ENCODE measurements at places on chromosomes 12 and 14. TPM values are rescaled to one million over a fixed set of nuclear protein-coding genes. Genes with fewer than 3 reads are reported as not detected.

PTPN21 gene
- not detected for polyA plus RNA-seq

HOXC4 gene
- not detected for polyA plus RNA-seq

DNA sequence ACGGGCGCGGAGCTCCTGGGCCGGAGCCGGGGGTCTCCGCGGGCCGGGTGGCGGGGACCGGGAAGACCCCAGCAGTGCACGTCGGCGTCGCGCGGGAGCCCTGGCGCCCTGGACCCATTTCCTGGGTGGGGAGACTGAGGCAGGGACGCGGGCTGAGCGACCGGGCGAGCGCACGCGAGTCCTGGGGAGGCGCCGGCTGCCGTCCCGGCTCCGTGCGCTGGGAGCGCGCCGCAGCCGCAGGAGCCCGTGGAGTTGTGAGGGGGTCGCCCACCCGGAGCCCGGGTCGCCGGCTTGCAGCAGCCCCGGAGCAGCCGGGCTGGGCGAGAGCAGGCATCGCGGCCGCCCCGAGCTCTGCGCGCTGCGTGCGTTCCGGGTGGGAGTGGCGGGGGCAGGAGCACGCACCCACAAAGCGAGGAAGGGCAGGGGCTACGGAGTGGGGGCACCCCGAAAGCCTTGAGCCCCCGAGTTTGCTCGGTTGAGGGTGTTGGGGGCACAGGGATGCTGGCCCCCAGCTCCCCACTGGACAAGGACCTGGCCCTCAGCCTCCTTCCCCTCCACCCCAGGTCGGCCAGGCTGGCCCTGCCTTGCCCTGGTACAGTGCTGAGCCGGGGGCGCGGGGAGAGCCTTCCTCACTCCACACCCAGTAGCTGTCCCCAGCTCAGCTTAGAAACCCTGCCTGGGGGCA lies 620 bp downstream of the MMP17 start:
- peaks cover 28% of the 10 kb centered on the region for H3K27me3 ChIP-seq
- peaks cover 22% of the 10 kb centered on the region for H3K4me1 ChIP-seq
- no peak overlapping the region for H3K27ac ChIP-seq
- H3K4me3 ChIP-seq, result no peak overlapping the region
- no peaks in the 10 kb centered on the region for H3K36me3 ChIP-seq

- no peaks in the 10 kb centered on the region for H3K27me3 ChIP-seq
- no peak for DNase-seq
- H3K4me1 ChIP-seq, result peaks cover 18% of the 10 kb centered on the region
- H3K36me3 ChIP-seq, result no peaks in the 10 kb centered on the region
Measured at GRCh38 chr12:6360080-6360571, 15.2 kb downstream of the SCNN1A start.

DNA sequence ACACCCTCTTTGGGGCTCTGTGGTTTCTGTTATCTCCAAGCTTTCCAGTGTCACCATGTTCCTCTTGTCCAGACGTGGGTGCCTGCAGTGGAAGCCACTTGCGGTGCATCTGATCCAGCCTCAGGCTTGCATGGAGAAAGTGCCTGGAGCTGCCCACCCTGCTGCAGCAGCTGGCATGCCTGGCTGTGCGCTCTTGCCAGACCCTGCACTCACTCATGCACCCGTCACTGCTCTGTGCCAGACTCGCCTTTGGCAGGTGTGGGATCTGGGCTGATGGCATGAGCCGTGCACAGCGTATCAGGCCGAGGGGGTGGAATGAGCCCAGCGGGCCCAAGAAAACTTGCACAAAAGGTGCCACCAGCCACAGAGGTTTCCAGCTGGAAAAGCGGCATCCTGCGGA lies 105.1 kb downstream of the MNAT1 start:
- no peak for DNase-seq
- H3K4me3 ChIP-seq, result no peak overlapping the region
- H3K4me1 ChIP-seq, result no peaks in the 10 kb centered on the region
- no peaks in the 10 kb centered on the region for H3K36me3 ChIP-seq
- H3K27ac ChIP-seq, result no peak overlapping the region

DNA sequence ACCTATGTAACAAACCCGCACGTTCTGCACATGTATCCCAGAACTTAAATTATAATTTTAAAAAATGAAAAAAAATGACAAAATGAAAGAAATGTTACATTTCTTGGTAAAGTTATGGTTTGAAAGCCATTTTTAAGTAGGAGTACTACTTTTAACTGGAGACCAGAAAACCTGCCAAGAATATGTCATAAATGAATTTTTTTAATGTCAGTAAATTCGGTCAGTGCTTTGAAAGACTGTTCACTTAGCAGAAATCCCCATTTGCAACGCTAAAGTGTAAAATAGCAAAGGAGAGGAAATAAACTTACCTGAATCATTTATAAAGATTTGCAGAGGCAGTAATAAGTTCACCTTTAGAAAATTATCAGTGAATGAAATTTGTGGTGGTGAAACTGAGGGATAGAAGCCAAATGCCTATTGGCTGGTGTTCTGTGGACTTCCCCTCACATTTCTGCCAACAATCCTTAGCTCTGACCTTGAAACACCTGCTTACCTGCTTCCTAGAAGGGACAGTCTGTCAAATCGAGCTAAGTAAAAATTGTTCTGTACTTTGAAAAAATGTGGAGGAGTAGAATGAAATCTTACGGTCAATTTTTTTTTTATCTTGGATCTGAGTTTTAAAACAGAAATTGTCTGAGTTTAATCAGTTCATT lies 714.2 kb downstream of the SLC6A15 start:
- H3K27ac ChIP-seq, result no peak overlapping the region
- no peak overlapping the region for H3K4me3 ChIP-seq
- H3K36me3 ChIP-seq, result no peaks in the 10 kb centered on the region
- no peak for DNase-seq
- no peaks in the 10 kb centered on the region for H3K27me3 ChIP-seq
- H3K4me1 ChIP-seq, result no peaks in the 10 kb centered on the region

DNA sequence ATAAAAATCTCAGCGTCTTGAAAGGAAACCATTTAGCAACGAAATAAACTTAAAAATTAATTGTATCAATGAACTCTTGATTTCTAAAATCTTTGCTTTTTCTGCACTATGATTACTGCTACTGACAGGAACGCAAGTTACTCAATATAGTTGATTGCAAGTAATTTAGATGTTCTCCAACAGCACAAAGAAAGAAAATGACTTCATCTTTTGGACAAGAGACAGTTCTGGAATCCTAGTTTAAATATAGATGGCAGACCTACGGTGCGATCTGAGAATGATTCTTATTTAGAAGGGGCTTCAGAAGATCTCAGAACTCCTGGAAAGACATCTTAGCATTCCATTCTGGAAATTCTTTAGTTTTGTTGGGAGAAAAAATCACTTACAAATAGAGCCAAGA lies 1.4 kb upstream of the SUDS3 start:
- peaks cover 3% of the 10 kb centered on the region for H3K36me3 ChIP-seq
- peaks cover 50% of the 10 kb centered on the region for H3K4me1 ChIP-seq
- DNase-seq, result no peak
- no peak overlapping the region for H3K27ac ChIP-seq

- H3K36me3 ChIP-seq, result no peaks in the 10 kb centered on the region
- H3K4me3 ChIP-seq, result no peak overlapping the region
- H3K4me1 ChIP-seq, result no peaks in the 10 kb centered on the region
- no peak for DNase-seq
- H3K27me3 ChIP-seq, result no peaks in the 10 kb centered on the region
Measured at GRCh38 chr14:22231018-22231417, 358.0 kb downstream of the DAD1 start.

DNA sequence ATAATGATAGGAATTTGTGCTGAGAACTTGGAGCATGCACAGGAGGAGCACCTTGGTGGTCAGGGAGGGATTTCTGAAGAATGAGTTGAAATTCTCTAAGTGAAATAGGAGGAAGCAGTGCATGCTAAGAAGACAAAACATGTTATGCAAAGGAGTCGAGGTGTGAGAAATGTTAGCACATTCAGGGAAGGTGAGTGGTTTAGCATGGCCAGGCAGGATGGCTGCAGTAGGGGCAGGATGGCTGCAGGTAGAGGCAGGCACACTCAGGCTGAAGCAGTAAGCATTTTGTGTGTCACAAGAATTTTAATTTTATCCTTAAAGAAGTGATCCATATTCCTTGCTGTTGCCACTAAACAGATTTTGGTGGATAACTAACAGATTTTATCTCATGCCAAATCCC lies 46.3 kb downstream of the CATSPERB start:
- no peaks in the 10 kb centered on the region for H3K36me3 ChIP-seq
- no peak overlapping the region for H3K4me3 ChIP-seq
- no peak overlapping the region for H3K27ac ChIP-seq

GRCh38 chr14:68857516-68858070 lies 64.7 kb upstream of the ZFP36L1 start:
- H3K36me3 ChIP-seq, result no peaks in the 10 kb centered on the region
- no peaks in the 10 kb centered on the region for H3K27me3 ChIP-seq
- H3K4me1 ChIP-seq, result no peaks in the 10 kb centered on the region

DNA sequence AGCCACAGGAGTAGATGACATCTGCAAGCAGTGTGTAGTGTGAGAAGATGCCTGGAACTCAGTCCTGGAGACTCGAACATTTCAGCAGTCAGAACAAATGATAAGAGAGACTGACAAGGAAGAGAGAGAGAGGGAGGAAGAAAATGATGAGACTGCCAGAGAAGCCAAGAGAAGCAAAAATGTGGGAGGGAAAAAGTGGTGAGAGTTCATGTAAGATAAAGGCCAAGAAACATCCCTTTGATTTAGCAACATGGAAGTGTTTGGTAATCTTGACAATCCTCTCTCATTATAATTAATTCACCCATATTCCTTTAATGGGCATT lies 42.6 kb downstream of the LIMA1 start:
- DNase-seq, result no peak
- H3K27ac ChIP-seq, result no peak overlapping the region
- no peaks in the 10 kb centered on the region for H3K4me1 ChIP-seq
- H3K36me3 ChIP-seq, result no peaks in the 10 kb centered on the region
- H3K4me3 ChIP-seq, result no peak overlapping the region
- H3K27me3 ChIP-seq, result no peaks in the 10 kb centered on the region
